Epithelial cell of proximal tubule (primary cell): ENCODE measurements at places on chromosomes 6 and 20. TPM values are rescaled to one million over a fixed set of nuclear protein-coding genes. Genes with fewer than 3 reads are reported as not detected.

GRCh38 chr6:151043944-151044343, 178.4 kb downstream of the MTHFD1L start:
- DNase-seq, result no peak

GRCh38 chr6:143598466-143599080, 79.2 kb upstream of the PHACTR2 start:
- no peak for DNase-seq

GRCh38 chr6:137271245-137272183, 52.3 kb upstream of the IFNGR1 start:
- DNase-seq, result peak; percentile 20

- DNase-seq, result no peak
Observed at GRCh38 chr20:42098418-42098817, 480.2 kb upstream of the CHD6 start.

DNA sequence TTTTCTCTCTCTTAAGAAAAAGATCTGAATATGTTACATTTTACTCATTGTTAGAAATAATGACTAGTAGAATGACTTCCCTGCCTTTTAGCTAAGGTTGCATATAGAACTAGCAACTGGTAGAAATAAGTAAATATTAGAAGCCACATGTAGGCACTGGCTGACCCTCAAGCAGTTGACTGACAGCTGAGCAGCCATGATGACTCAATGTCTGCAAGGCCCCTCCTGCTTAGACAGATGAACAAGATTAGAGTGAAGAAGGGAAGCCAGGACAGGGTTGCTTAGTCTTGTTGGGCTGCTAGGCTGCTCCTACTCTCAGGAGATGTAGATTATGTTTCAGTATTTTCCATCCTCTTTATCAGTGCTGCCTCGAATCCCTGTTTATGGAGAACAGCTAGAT, 6.5 kb downstream of the MEP1A start:
- no peak for DNase-seq

Gene OVOL2
- total RNA-seq, result 0.23 and 1.6 TPM in 2 replicates

- DNase-seq, result no peak
Observed at GRCh38 chr6:150881911-150882481, 16.5 kb downstream of the MTHFD1L start.

DNA sequence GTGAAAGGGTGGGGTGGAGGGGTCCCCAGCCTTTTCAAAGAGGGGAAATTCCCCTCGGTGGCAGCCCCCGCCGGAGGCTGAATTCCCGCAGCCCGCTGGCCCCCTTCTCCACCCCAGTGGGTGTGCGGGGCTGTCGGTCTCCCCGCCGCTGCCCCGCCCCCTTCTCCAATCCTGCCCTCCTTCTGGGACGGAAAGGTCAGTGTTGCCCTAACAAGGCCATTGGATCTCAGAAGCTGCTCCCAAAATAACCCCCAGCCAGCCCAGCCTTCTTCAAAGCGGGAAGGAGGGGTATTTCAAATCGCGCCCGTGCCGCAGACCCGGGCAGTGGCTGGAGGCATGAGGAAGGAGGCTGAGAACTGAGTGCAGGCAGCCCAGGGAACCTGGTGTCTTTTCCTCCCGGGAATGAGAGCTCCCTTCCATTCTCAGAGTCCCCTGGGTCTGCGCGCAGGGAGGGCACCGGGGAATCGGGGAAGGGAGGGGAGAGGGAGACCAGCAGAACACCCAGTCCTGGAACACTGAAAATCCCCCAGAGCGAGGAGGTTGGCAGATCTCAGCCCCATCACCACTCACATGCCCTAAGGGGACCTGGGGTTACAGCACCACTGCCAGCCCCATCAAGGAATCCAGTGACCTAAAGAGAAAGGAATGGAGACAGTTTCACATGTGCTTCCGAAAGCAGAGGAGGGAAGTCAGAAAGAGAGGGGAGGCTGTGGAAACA, at the start of gene JPH2:
Gene JPH2, minus strand, starts transcription at position 135 of the 718 bp plus-strand sequence. CDS start 483 bp downstream, outside the sequence.
- DNase-seq, result peak; percentile 52

- peak; percentile 31 for DNase-seq
Observed at GRCh38 chr6:88869263-88870020, 94.0 kb downstream of the RNGTT start.

Gene STMN3
- 64.5 and 112 TPM in 2 replicates for total RNA-seq

DNA sequence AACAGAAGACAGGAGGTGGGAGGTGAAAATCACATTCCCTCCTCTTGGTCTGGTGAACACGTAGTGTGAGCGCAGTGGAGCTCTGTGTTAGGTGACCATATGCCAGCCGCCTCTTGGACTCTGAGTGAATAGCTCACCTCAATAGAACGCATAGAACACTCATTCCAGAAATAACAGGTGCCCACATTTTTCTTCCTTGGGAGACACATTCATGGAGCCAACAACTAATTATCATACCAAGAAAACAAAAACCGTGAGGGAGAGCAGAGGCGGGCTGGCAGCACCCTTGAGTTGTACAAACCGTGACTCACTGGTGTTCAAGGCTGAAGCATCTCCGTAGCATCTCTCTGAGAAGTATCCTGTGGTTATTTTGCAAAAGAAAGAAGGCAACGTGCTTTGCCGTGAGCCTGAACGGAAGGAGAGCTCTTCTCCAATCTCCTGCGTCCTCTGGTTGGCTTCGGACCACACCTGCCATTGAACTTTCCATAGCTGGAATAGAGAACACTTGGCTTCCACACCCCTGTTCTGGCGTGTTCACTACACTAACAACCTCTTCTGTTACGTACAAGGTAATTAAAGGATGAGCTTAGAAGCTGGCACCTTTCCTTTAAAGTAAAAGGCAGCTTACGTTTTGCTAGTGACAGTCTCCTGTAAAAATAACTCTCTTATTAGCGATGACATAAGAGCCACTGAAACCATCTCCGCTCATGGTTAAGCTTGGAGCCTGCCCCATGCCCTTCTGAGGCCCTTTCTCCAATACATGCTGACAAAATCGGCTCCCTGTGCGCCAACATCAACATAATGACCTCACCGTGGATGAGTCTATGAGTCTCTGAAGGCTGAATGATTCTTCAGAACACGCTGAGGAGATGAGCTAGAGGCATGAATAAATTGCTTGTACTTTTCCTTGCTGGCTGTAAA, 30.2 kb upstream of the SGK1 start:
- DNase-seq, result no peak

DNA sequence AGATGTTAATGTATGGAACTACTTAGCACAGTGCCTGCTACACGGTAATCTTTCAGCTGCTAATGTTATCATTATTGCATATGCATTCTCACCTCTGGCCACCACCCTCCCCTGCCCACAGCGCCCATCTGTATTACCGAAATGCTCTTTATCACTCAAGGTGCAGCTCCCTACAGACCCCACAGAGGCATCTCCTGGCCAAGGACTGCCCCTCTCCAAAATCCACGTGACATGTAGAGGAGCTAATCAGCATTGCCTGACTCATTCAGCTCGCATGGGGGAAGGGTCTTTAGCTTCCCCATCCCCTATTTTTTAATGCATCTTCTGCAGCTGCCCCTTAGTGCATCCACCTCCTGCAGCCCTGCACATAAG, 41.8 kb downstream of the SLC22A23 start:
- DNase-seq, result no peak

GRCh38 chr6:129607581-129608186, 102.3 kb downstream of the ARHGAP18 start:
- no peak for DNase-seq

Gene GATA5
- not detected in 2 replicates for total RNA-seq

- no peak for DNase-seq
Observed at GRCh38 chr20:58871533-58872102, 19.1 kb downstream of the GNAS start.

DNA sequence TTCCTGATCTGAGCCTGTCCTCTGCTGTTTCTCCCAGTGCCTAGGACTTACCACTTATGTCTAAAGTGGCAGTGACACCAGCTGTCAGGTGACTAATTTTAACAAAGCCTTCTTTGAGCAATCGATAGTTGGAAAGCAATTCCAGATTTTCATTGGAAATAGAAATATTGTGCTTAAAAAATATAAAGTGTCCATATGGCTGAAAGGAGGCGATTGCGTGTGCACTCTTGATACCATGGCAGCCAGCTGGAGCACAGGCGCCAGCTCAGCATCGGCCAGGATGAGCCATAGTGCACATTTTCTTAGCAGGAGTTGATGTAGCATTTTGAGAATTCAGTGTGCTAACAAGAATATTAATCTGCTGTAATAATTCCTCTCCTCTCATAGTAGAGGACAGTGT, 70.0 kb downstream of the LRRC1 start:
- no peak for DNase-seq

DNA sequence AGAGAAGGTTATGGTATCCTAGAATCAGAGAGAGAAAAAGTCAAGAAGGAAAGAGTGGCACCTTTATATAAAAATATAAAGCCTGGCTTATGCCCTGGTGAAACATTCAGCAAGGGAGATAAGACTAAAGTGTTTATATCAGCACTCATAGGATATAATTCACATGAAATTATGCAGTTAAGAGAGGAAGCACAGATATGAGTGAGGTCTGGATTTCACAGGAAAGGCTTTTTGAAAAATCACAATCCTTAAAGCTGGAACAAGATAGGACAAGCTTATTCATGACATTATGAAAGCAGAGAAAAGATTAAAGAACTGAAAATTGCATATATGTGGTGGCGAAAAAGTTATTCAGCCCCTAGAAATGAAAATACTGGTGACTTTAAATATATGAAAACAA, 181.2 kb upstream of the FLRT3 start:
- DNase-seq, result no peak

Gene SAMD3
- not detected in 2 replicates for total RNA-seq

GRCh38 chr6:11972270-11972669, 39.8 kb upstream of the HIVEP1 start:
- no peak for DNase-seq
